ENCODE measurements at places on chromosomes 16 and 17. TPM values are rescaled to one million over a fixed set of nuclear protein-coding genes. Genes with fewer than 3 reads are reported as not detected.

CENPX gene
- total RNA-seq: 36.5 TPM

PER1 gene
- 75.0 TPM for total RNA-seq

AANAT gene
- not detected for total RNA-seq

ARL5C gene
- total RNA-seq: not detected

USP43 gene
- 0.24 TPM for total RNA-seq

ATP2A1 gene
- 0.26 TPM for total RNA-seq

KRTAP4-4 gene
- not detected for total RNA-seq

PIPOX gene
- total RNA-seq: 0.37 TPM

ABCA3 gene
- 10.1 TPM for total RNA-seq
